ENCODE measurements at places on chromosomes 2 and 18.

DNA sequence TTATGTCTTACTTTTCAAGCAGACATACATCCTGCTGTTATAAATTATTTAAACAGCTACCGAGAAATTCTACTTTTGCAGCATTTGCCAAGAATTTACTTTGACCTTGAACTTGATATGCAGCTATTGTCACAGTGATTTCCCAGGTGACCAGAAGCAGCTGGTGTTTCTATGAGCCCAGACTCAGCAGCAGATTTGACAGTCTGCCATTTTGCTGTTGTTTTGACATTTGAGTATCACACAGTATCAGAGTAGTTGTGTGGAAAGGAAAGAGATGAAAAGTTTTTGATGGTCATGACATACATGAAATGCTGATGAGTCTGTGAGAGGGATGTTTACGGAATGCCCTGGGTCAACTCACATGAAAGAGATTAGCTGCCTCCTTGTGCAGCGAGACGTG, 6.6 kb upstream of the CCDC195 start:
- DNase-seq = no peak

DNA sequence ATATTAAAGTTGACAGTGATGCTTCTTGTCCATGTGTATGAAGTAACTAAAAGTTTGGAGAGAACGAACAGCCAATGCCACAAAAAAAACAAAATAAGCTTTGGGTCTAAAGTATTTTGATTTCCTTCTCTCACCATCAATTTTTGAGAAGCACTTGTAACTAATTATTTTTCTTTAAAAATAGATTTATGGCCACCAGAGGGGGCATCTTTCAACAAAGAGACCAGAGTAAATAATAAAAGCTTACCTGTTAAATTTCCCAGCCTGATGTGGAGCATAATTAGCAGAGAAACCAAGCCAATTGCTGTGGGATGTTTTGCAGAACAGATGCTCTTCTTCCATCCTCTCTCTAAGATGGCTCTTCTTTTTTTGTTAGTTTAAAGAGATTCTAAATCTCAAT, 29.0 kb downstream of the LINC00305 start:
- DNase-seq = no peak

DNA sequence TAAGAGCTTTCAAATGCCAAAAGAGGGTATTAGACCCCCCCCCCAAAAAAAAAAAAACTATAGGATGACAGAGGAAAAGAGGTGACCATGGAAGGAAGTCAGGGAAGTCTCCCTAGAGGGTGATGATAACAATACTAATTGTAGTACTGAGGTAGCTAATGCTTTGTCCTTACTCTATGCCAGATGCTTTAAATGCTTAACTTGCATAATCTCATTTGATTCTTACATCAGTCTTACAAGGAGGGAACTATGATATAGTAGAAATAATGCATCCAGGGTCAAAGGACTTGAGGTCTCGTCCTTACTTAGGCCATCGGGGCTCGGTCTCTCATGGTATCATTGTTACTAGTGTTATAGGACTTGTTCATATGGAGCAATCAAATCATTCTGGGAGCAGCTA, 9.1 kb downstream of the IDH1 start:
- no peak for DNase-seq

DNA sequence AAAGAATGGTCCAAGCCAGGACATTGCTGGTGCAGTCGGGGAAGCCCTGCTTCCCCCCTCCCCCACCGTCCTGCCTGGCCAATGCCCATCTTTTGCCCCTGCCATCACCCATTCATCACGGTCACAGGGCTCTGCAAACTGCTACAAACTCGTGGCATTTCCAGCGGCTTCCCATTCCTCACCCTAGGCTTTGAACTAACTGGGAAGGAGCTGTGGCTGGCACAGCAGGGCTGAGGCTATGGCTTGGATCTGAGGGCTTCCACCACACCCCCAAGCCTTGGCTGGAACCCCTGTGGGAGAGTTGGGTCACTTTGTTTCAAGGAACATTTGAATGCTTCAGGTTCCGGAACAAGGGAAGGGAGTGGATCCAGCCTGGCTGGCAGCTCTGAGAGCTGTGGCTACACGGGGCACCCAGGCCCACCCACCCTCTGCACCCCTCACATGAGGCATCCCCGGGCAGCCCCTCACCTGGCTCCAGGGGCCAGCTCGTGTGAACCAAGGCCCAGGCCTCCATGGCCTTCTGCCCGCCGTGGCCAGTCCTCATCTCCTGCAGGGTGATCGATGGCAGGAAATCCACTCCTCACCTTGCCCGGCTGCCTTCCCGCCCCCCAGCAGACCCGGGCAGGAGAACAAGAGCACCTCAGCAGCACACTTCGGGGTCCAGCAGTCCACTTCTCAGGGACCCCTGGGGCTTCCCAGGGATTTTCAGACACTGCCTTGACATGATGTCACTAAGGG, 58.8 kb upstream of the OTOS start:
- no peak for DNase-seq

- no peak for DNase-seq
Measured at GRCh38 chr2:64640153-64641044, 13.3 kb downstream of the SERTAD2 start.

DNA sequence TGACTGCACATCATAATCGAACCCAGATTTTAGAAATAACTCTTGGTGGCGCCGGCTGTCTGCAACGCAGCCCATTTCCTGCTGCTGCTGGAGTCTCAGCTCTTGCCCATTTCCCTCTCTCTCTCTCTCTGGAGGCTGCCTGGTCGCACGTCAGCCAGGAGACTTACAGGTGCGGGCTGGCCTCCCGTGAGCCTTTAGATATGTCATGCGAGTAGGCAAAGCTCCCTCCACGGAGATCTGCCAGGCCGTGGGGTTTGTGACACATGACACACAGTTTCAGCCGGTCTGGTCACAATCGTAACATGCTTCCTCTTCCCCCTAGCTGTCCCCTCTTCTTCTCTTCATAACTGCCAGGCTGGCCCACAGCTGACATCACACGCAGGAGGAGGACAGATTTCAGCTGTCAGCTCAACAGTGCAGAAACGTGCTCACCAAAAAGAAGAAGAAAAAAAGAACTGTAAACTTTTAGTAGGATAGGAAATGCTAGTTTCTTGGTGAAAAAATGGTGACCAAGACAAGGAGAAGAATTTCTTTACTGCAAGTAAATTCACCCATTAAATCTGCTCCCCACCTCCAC, 489.3 kb downstream of the ZNF516 start:
- peak; percentile 5 for DNase-seq

Data from NCI-H1436 treated with DMSO at 0.1 percent for 48 hours (cell line).